ENCODE measurements at places on chromosomes 1 and 21.

GRCh38 chr1:14240265-14240664 lies 358.2 kb upstream of the KAZN start:
- no peak for DNase-seq

- no peak for DNase-seq
Measured at GRCh38 chr1:38549191-38549590, 310.4 kb downstream of the RRAGC start.

GRCh38 chr1:212645546-212646543 lies 37.3 kb downstream of the ATF3 start:
- DNase-seq: no peak

DNA sequence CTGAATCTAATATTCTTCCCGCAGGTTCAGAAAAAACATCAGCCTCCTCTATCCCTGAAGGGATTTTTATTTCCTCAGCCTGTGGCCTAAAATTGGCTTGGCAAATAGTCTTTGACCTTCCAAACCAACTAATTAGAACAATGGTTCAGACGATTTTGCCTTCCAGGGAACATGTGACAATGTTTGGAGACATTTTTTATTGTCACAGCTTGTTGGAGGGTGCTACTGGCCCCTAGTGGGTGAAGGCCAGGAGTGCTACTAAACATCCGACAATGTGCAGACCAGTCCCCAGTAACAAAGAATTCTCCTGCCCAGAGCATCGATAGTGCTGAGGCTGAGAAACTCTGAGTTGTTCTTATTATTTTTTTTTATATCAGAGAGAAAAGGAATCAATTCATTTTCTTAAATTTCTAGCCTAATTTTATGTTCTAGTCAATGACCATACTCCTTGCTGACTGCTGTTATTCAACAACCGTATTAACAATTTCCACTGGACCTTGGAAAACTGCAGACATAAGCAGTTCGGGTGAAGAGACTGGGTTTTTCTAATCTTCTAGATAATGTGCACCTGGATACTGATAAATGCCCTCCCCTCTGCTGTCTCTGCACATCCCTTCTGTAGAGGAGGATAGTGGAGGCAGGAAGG lies 280.7 kb downstream of the LMX1A start:
- DNase-seq: no peak

DNA sequence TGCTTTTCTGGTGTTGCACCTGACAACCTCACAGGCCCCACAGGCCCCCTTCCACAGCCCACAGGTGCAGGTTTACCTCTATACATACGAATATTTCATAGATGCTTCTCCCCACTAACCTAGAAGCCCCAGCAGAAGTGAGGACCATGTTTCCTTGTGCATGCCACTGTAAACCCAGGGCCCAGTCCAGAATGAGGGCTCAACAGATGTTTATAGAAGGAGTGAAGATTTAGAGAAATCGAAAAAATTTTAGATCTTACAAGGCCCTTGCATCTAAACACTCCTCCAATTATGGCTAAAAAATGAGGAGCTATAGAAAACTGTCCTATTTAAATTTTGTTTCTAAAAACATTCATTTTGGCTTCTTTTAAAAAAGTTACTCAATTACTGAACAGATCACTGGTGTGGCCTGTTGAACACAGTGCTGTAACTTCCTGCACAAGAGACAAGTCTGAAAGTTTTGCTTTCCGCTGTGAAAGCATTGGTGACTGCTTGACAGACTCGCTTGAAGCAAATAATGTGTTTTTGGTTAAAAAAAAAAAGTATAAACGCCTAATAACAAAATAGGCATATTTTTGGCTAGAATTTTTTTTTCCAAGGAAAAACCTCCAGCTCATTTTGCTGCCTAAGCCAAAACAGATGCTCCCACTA lies 1.2 kb downstream of the ABCB10 start:
- no peak for DNase-seq

- no peak for DNase-seq
Measured at GRCh38 chr1:11044086-11044848, 2.8 kb downstream of the MASP2 start.

DNA sequence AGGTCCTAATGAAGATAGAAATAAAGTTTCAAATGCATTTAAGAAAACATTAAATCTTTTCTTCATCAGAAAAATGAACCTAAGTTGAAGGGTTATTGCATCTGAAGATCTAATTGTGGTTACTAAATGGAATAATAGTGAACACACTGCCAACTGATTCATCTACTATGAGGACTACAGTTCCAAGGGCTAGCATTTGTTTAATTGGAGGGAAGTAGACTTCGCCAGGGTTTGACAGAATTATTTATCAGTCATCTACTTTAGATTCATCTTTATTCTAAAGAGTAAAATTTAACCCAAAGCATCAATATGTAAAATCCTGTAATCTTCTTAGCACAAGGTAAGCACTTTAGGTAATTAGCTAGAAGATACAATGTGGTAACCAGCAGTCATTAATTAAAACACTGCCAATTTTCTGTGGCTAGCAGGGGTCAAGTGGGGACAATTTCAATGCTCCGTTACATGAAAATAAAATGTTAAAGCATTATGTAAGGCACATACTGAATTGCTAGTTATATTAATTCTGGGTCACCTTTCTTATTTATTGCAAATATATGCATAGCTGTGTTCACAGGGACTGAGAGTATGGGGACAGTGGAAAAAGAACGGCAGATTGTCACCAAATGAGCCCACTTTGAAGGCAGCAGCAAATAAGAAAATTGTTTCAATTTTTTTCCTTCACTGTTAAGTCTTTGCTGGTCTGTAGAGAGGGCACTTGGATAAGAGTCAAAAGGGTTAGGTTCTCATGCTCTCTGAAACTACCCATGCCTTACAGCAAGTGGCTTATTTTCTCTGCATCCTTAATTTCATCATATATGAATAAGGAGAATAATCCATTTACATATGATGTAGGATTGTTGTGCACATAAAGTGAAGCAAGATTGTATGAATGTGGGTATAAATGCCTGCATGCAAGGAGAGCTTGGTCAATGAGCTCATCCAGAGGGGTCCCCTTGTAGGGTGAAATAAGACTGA lies 416.0 kb downstream of the PCP4 start:
- no peak for DNase-seq

- DNase-seq: no peak
Measured at GRCh38 chr1:50996083-50996482, 26.0 kb downstream of the CDKN2C start.

GRCh38 chr1:156376146-156376545 lies 7.1 kb downstream of the RHBG start:
- DNase-seq: no peak

- DNase-seq: peak; percentile 13
Measured at GRCh38 chr1:156115514-156116374, 1.2 kb downstream of the LMNA start.

GRCh38 chr1:52967666-52968065 lies 40.6 kb downstream of the SCP2 start:
- DNase-seq: no peak
